ENCODE measurements at places on chromosomes 4 and X. TPM values are rescaled to one million over a fixed set of nuclear protein-coding genes. Genes with fewer than 3 reads are reported as not detected.

HTR2C gene
- total RNA-seq: not detected

SEPTIN6 gene
- total RNA-seq: 32.2 TPM

TMSB15C gene
- total RNA-seq: 7.3 TPM

RTL5 gene
- 0.40 TPM for total RNA-seq

SPANXN4 gene
- not detected for total RNA-seq
